ENCODE measurements at places on chromosomes 5 and 9.

- no peak for DNase-seq
These were observed 40.0 kb downstream of the NACC2 start for GRCh38 chr9:136054798-136055714.

GRCh38 chr9:97908705-97909104, 13.6 kb downstream of the TRMO start:
- DNase-seq = no peak

- DNase-seq = no peak
These were observed 75.4 kb upstream of the TNFAIP8 start for GRCh38 chr5:119280380-119280779.

- no peak for DNase-seq
These were observed 21.0 kb downstream of the ISL1 start for GRCh38 chr5:51404255-51404654.

DNA sequence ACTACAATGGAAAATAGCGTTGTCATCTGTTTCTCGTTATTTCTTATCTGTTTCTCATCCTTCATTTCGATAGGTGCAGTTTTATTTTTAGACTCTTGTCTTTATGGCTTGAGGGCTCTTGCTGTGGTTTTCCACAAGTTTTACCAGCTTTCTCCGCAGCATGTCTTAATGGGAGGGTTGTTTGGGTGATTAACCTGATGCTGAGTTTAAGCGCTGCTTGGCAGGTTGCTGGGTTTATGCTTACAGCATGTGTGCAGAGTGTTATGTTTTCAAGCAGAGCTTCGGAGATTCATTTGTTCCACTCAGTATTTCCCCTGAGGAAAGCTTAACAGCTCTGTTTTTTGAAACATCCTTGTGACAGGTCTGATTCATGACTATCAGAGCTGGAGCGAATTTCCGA, 154.0 kb downstream of the SLC12A2 start:
- no peak for DNase-seq

DNA sequence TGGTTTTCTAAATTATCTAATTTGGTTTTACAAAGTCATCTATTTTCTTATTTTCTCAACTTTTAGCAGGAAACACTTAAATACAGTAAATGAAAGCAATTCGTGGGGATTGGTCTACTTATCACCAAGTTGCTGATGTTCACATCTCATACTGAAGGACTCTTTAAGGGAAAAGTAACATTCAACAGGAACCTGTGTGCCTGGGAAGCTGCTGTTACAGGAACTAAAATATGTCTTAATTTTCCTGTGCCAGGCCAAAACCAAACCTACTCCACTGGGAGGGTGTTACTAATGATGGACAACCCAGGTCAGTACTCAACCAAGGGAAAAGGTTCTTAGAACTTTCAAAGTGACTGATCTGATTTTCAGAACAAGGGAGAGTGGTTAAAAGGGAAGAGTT, 5.3 kb downstream of the ISCA1 start:
- DNase-seq = no peak

GRCh38 chr9:99419070-99419469, 197.0 kb downstream of the SEC61B start:
- no peak for DNase-seq
